ENCODE measurements at places on chromosomes 11 and 22.

- no peak for DNase-seq
Measured at GRCh38 chr22:41732096-41732772, 32.9 kb downstream of the MEI1 start.

DNA sequence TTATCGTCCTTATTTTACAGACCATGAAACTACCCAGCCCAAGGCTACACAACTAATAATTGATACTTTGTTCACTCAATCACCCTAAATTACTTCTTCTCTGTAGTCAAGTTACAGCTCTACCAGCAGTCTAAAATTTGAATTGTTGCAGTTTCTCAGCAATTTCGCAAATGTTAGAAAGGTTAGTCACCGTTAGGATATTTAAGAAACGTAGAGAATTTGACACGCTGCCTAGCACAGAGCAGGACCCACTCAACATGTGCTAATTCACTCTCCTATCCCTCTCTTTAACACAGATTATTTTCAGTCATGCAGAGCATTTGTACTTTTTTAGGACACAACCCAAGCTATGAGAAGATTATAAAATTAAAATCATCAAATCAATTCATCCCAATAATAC, 771.1 kb upstream of the LUZP2 start:
- DNase-seq: no peak

DNA sequence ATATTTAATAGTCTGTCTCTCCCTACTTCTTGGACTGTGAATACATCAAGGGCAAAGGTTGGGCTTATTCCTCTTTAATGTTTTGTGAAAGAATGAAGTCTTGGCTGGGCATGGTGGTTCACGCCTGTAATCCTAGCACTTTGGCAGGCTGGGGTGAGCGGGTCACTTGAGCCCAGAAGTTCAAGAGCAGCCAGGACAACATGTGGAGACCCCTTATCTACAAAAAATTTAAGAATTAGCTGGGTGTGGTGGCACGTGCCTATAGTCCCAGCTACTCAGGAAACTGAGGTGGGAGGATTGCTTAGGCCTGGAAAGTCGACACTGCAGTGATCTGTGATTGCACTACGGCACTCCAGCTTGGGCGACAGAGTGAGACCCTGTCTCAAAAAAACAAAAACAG, 20.2 kb downstream of the RNF121 start:
- DNase-seq: no peak

DNA sequence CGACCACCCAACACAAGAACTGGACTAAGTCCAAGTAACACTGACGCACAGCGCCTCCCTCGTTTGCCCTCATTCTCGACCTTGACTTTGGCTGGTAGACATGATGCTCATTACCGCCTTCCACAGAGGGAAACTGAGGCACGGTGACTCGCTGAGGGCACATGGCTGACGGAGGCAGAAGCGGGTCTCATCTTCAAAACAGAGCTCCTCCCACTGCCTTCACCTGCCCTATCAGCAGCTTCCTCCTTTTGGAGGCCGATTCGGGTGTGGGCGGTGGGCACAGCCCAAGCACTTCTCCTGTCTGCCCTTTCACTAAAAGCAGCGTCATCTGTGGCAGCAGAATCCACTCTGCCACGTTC, 2.0 kb upstream of the KMT5B start:
- DNase-seq: no peak

DNA sequence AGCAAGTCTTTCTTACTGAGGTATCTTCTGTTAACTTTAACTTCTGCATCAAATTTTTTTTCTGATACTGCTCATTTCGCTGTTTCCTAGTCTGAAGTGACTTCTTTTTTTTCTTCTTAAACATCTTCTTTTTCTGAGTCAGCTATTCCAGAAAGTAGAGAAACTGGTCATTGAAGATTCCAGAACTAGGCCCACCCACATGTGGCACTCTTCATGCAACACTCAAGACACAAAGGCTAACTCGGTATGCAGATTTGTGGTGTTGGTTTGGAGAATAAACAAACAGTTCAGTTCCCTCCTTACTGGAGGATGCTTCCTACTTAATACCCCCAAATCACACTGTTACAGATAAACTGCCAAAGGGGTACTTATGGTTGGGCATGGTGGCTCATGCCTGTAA, 25.2 kb upstream of the MTCH2 start:
- no peak for DNase-seq

- no peak for DNase-seq
Measured at GRCh38 chr11:105592035-105592434, 17.8 kb upstream of the GRIA4 start.

DNA sequence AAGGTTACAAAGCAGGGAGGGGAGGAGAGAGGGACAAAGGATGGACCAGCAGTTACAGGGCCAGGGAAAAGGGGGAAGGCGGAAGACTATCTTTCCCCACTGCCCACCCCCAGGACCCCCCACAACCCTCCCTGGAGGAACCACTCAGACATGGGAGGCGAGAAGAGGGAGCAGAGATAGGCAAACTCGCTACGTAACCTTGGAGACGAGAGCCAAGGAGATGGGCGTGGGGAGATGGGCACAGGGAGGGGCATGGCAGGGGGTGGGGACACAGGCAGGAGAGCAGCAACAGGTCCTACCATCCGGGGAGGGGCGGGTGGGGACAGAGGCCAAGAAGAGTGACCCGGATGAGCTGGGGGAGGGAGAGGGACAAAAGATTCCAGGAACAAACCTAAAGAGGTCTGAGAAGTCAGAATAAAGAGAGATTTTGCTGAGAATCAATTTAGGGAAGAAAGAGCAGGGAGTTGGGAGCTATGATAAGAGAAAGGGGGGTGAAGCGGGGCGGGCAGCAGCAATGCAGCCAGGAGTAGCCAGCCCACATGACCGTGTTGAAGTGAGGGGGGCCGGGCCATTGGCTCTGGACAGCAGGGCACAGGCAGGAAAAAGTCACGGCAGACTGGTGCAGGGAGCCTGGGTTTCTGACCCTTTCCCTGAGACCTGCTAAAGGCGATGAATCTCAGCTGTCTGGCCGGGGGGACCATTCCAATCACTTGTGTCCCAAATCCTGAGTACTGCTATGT, 128.4 kb downstream of the BUD13 start:
- DNase-seq: no peak

DNA sequence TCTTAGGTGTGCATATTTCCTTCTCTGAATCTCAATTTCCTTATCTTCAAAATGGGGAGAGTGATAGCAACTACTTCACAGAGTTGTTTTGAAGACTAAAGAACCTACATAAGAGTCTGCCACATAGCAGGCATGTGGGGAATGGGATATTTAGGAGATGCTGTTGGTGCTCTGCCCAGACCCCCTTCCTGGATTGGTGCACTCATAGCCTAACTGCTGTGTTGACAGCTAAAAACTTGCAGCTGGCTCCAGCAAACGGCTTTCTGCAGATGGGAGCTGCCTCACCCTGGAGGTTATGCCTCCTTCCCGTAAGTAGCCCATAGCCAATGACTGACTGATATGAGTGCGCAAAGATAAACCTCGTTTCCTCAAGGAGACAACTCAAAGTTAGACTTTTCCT, 106.1 kb downstream of the CD44 start:
- no peak for DNase-seq

DNA sequence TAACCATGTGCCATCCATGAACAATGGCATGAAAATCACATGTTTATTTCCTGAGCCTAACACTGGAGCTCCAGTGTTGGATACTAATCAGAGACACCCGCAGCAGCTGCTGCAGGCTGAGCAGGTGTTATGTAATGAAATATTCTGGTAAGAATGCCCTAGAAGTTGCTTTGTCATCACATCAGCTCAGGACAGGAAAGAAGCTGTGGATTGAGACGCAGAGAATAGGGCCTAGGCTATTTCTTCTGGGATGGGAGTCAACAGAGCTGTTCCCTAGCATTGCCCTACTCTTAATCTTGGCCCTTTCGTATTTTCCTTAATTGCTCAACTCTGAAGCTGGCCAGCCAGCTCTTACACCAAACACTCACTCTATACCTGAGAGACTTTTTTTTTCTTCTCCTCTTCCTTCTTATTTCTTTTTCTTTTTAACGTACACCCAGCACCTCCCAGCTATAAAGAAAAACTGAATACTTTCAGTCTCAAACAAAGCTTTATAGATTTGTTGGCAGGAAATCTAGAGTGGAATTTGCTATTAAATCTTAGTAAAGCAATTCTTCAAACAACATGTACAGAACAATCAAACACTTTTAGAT, 31.9 kb downstream of the RASSF10 start:
- DNase-seq: no peak

- no peak for DNase-seq
Measured at GRCh38 chr11:134560566-134561330, 148.7 kb upstream of the B3GAT1 start.

GRCh38 chr11:19594326-19594725, 118.3 kb upstream of the NAV2 start:
- no peak for DNase-seq

All from HepG2 (cell line).